ENCODE measurements at places on chromosomes 7 and 10.

DNA sequence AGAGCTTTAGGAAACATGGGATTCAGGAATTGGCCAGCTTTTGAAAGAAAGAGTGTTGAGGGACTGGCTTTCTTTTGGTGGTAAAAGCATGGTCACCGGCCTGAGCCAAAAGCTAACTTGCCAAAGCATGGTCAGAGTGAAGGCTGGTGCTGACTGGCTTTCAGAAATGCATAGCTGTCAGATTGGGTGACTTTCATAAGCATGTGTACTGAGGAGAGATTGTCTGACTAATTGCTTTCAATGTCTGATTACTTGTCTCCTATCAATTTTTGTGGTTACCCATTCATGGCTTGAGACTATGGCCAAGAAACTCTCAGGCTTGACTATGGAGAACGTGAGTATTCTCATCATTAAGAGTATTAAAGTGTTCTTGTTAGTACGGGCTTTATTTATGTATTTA, 28.2 kb downstream of the ZNF25 start:
- no peak for DNase-seq

GRCh38 chr7:105691082-105691679, 109.9 kb upstream of the EFCAB10 start:
- no peak for DNase-seq

GRCh38 chr7:25854608-25855497, 297.1 kb upstream of the NFE2L3 start:
- peak; percentile 100 for DNase-seq

- DNase-seq, result no peak
Observed at GRCh38 chr10:10533437-10533836, 484.2 kb upstream of the CELF2 start.

DNA sequence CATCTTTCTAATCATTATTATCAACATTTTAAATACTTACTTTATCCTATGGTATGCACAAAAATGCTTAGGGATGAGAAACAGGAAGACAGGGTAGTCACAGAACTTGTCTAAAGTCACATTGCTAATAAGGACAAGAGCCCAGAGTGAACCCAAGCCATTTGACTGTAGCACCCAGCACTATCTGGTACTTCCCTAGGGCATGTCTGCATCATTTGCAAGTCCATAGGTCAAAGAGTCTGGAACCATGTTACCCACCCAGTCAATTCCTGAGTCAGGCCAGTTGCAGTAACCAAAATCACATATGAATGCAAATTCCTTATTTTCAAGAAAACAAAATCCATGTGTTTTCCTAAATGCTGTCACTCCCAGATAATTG, 19.1 kb downstream of the ASAH2 start:
- no peak for DNase-seq

- DNase-seq, result no peak
Observed at GRCh38 chr10:14605231-14605925, 169.3 kb downstream of the FAM107B start.

- no peak for DNase-seq
Observed at GRCh38 chr10:75857269-75857846, 425.9 kb downstream of the LRMDA start.

DNA sequence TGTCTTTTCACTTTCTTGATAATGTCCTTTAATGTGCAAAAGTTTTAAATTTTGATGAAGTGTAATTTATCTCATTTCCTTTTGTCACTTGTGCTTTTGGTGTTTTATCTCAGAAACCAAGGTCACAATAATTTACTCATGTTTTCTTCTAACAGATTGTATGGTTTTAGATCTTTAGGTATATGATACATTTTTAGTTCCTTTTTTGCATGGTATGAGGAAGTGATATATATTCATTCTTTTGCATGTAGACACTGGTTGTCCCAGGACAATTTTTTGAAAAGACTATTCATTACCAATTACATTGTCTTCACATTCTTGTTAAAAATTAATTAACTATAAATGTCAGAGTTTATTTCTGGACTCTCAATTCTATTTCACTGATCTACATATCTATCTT, 39.8 kb upstream of the GPR22 start:
- DNase-seq, result no peak

DNA sequence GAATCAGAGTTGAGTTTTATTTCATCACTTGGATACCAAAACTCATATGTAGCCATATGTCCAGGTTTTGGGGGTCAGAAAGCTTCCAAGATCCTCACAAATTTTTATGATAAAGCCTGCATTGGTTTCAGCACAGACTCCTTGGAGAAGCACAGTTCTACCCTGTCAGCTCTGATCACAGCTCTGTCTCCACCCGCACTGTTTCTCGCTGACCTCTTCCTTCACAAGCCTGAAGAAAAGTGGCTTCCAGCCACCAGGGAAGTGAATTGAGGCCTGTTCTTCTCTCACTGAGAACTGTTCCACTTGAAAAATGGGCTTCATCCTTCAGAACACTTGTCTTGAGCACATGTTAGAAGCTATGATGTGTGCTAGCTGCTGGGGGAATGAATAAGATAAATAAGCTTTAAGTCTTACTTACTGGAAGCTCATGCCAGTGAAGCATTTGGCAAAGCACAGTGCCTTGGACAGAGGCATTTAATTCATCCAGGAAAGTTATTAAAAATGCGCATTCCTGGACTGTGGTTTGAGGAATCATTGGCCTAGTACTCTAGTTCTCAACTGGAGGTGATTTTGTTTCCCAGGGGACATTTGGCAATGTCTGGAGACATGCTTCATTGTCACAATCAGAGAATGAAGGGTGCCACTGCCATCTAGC, 133.6 kb downstream of the BMPER start:
- DNase-seq, result peak; percentile 47

DNA sequence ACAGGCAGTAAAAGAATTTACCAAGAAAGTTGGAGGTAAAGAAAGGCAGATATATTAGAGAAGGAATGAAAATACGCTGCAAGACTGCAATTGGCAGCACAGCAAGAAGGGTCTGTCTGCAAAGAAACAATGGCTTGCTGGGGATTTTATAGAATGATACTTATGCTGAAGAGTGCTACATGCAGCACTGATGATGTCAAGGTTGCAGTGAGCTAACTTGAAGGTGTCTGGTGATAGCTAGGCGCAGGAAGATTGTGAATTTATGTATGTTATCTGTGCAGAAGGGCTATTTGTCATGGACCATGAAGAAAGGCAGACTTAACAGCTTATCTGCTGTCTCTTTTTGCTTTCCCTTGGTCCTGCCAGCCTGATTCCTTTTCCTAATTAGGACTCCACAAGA, 319.3 kb upstream of the KMT2E start:
- DNase-seq, result no peak

- DNase-seq, result no peak
Observed at GRCh38 chr7:106331441-106332175, 46.8 kb upstream of the NAMPT start.

GRCh38 chr10:45439365-45439764, 65.3 kb downstream of the ALOX5 start:
- DNase-seq, result no peak

DNA sequence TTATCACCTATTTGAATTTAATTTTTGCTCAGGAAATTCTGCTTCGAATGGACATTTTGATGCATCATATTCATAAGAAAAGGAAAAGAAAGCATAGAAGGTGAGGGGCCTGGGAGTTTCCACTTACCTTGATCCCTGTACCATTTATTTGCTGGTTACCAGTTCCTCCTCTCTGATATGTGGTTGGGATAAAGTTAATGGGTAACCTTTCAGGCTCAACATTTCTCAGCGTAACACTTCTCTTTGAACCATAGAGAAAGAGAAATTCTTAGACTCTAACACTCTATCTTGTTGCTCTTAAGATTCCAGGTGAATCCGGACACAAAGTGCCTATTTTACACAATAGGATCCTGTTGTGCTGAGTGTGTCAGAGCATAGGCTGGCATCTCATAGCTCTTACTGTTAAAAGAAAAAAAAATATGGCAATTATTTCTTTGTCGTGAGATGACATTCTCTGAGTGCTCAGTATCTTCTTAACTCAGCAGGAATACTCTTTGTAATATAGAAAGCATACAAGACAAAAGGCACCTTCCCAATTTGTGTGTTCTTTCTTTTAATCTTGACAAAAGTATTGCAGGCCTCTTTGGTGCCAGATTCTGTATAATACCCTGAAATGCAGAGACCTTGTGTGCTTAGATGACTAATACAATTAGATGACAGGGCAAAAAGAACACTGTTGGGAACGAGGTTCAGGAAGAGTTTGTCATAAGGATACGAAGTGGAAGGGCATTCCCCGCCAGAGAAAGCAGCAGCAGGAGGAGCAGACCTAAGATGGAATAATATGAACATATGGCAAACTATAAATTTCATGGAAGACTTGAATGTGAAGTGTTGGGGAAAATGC, 689.6 kb downstream of the NRG3 start:
- DNase-seq, result no peak

Data from fibroblast of skin of left biceps (primary cell).